ENCODE measurements at places on chromosomes 2 and 18.

- no peak for DNase-seq
Observed at GRCh38 chr2:32965523-32966171, 18.9 kb downstream of the LTBP1 start.

GRCh38 chr18:35507192-35507591 lies 9.4 kb upstream of the INO80C start:
- DNase-seq: no peak

GRCh38 chr18:13403786-13404549 lies 185.4 kb downstream of the LDLRAD4 start:
- no peak for DNase-seq

GRCh38 chr2:155033652-155034051 lies 335.2 kb downstream of the KCNJ3 start:
- DNase-seq: no peak

- no peak for DNase-seq
Observed at GRCh38 chr2:150705767-150706166, 218.3 kb upstream of the RND3 start.

DNA sequence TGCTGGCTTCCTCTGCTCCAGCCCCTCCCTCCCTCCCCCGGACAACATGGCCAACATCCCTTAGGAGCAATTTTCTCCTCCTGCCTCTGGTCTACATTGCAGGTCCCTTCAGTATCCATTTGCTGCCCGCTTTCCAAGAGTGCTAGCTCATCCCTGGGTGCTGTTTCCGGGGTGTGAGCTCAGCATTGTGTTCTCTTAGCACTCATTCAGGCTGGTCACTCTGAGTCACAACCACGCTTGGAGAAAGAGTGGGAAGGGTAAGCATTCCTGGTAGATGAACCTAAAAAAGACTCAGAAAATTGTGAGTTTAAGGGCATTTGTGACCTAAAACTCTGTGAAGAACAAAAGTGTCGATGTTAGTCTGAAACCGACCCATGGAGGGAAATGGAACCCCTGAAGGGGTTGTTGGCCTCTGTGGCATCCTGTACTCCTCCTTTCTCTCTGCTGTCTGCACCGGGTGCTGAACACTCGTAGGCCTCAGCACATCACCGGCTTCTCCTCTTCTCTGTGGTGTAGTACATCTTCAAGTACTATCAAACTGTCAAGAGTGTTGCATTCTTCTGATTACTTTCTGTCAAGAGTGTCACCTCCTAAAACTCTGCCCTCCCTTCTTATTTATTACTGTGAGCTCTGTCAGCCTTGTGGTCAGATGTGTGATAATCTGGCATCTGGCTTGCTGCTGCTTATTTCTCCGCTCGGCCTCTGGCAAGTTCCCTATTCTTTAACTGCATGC lies 73.0 kb downstream of the CTNNA2 start:
- no peak for DNase-seq

GRCh38 chr18:46736135-46736534 lies 20.7 kb downstream of the ST8SIA5 start:
- DNase-seq: no peak

DNA sequence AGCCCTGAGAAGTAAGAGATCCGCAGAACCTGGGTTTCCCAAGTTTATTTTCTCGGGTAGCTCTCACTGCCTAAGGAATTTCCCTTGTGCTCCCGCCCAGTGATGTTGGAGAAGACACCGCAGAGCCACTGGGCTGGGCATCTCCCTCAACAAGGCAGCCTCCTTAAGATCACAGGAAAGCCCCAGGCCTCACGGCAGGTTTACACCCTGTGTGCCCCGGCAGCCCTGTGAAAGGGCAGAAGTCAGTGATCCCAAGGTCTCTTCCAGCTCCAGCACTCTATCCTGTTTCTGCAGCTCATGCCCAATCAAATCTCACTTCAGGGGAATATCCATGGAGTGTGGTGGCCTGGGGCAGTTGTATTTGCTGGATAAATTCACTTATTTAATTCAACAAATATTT lies 66.5 kb downstream of the ACTR2 start:
- DNase-seq: no peak

- DNase-seq: peak; percentile 36
Observed at GRCh38 chr2:64655018-64655664, 1.4 kb upstream of the SERTAD2 start.

DNA sequence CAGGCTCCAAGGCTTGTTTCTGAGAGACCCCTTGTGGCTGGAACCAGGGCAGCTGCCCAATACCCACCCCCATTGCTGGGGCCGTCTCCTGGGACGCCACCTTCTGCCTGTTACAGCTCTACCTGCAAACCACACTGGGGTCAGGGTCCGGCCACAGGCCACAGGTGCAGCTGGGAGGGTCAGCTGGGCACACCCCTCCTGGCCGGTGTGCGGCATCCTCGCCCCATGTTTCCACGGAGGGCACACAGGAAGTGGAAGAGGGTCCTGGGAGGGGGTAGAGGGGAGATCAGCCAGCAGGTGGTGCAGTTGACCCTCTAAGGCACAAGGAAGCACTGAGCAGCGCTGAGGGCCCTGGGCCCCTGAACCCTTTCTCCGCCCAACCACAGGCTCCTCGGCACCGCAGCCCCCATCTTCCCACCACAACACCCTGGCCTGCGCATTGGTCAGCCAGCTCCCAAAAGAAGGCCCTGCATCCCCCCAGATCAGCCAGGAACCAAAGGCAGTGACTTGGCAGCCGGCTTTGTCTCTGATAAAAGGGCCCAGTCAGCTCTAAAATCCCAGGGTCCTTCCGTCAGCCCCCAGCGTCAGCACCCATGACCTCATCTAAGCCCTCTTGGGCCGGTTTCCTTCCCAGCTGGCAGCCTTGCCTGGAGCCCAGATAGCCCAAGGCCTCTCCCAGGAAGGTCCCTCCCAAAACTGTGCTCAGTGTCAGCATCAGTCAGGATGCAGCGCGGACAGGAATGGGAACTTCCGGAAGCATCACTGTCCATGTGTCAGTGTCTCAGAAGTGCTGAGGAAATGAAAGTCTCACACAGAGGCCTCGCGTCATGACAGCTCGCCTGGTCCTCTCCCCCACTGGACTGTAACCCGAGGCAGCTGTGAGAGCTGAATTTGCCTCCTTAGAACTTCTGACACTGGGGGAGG lies 1.7 kb downstream of the ERFE start:
- DNase-seq: no peak

DNA sequence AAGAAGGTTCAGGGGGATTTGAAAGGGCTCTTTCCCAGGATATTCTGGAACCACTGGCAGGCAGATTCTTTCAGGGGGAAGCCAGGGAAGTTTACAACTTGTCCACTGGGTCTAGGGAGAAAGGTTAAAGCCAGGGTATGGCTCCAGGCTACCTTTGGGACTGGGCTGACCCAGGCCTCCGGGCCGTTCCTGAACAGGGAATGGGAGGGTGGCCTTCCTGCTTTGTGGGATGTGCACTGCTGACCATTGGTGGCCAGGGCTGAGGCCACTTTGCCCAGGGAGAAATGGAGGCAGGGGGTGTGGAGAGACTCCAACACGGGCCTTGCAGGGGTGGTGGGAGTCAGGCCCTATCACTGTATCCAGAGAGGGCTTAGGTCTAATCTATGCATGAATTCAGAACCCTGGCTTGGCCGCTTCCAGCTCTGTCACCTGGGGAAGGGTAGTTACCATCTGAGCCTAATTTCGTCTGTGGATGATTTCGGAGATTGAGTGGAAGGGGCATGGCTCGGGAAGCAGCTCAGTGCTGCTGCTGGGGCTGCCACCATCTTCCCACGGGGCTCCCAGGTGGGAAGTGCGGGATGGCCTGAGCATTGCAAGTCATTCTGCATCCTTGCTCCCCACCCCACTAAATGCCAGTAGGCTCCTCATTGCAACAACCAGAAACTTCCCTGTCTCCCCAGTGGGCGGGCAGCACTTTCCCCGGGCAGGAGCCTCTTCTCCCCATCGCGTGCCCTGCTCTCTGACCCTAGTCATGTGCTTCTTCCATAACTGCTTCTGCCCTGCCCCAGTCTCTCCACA lies 57.1 kb upstream of the OTOF start:
- DNase-seq: no peak

DNA sequence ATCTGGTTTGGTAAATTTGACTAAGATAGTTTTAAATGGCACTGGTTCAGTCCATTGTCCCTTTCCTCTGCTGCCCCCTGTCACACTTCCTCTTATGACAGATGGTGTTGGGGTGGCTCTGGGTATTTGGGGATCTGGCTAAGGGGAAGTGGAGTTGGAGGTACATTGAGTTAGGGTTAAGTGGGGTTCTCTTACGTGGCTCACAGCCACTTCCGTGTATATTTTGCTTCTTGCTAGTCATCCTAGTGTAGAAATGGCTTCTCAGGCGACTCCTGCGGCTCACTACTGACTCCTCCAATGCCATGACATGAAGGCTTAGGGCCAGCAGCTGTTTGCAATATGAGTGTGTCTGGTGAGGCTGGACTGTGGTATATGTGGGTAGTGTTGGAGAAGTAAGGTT lies 187.0 kb downstream of the HAUS1 start:
- DNase-seq: peak; percentile 33

- DNase-seq: no peak
Observed at GRCh38 chr18:38851526-38851925, 1285.9 kb upstream of the CELF4 start.

- DNase-seq: no peak
Observed at GRCh38 chr2:202299712-202300111, 34.1 kb downstream of the NOP58 start.

DNA sequence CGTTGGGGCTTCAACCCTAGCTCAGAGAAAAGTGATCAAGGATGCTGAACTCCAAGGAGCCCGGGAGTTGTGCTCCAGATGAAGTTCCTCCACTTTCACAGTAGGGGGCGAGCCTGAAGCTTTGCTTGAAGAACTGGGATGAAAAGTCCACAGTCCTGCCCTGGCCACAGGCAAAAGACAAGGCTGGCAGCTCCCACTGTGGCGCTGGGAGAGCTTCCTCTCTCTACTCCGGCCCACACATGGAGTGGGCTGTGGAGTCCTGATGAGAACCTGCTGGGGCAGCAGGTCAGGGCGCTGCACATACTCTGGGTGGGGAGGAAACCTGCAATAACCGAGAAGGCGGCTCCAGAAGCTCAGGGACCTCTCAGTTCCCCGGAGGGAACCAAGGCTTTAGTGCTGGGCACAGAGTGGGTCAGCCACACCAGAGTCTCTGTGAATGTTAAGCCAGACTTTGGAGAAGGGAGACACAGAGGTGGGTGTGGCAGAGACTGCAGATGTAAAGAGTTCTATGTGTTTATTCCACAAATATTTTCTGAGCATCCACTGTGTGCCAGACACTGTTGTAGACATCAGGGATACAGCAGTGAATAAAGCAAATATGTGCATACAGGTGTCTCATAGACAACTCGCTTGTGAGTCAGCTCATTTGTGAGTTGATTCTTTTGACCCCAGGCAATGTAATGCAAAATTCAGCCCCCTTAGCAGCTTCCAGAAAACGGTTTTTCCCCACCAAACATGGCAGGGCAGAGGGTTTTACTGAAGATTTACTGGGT lies 48.0 kb upstream of the MRPL33 start:
- peak; percentile 29 for DNase-seq

DNA sequence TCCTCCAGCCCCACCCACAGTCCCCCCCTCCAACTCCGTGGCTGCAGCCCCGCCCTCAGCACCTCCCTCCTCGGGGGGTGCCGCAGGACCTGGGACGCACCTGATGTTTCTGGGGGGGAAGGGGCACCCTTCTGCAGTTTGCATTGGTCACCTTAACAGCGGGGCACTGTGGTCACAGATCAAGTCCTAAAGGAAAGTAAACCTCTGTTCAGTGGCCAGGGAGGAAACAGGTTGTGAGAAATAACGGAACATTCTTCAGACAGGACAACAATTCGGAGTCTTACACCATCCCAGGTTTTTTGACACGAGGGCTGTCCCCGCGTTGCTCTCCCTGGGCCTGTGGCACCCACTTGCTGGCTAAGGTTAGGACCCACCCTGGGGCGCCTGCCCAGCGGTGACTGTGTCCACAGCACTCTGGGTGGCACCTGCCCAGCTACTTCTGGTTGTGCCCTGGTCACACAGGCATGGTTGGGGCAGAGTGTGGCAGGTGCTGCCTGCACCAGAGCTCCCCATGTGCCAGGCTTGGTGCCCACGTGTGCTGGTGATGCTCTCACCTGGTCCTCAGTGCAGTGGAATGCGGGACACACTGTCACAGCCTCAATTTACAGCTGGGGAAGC lies 93.5 kb upstream of the OTOS start:
- no peak for DNase-seq

- no peak for DNase-seq
Observed at GRCh38 chr18:74171910-74172606, 23.7 kb downstream of the TIMM21 start.

- no peak for DNase-seq
Observed at GRCh38 chr2:25339791-25340180, 1.9 kb downstream of the DNMT3A start.

DNA sequence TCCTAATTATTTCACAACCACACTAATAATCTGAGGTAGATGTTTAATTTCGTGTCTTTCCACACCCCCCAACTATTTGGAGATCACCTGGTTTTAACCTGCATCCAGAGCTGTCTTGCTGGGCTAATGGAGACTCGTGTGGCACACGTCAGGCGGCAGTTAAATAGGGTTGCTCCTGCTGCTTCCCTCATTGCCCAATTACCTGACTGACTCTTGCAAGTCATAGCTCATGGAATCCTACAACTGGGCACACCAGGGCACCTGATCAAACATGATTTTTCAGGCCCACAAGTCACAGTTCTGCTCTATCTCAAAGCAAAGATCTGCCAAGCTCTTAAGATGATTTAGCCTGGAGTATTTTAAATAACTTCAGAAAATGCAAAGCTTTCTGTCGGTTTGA lies 1430.4 kb upstream of the ACVR2A start:
- DNase-seq: no peak

- no peak for DNase-seq
Observed at GRCh38 chr2:117661619-117662018, 152.9 kb upstream of the DDX18 start.

GRCh38 chr2:239283288-239283945 lies 117.4 kb downstream of the HDAC4 start:
- no peak for DNase-seq

- no peak for DNase-seq
Observed at GRCh38 chr2:8659735-8660492, 21.9 kb upstream of the ID2 start.

GRCh38 chr2:172976116-172976515 lies 99.5 kb upstream of the MAP3K20 start:
- DNase-seq: no peak
